ENCODE measurements at places on chromosomes 6 and 20.
A peak's percentile ranks its signal among the peaks of the same experiment; 100 is the strongest.

- DNase-seq: no peak
These were observed 411.7 kb upstream of the SOX4 start for GRCh38 chr6:21181866-21182265.

DNA sequence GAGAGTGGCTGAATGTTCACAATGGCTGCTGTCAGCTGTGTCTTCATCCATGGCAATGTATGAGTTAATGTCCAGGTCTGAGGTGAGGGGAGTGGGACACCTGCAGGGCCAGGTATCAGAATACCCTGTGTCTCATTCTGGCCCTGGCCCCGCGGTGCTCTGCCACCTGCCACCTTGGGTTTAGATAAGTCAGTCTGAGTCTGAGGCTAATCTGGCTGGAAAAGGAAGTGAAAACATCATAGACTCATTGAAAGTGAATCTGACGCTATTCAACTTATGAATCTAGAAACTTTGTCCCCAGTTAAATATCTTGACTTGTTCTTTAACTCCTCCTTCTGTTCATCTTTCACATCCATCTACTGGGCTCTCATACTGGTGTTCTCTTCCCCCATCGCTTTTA lies 267.1 kb upstream of the JAG1 start:
- peak; percentile 39 for DNase-seq

DNA sequence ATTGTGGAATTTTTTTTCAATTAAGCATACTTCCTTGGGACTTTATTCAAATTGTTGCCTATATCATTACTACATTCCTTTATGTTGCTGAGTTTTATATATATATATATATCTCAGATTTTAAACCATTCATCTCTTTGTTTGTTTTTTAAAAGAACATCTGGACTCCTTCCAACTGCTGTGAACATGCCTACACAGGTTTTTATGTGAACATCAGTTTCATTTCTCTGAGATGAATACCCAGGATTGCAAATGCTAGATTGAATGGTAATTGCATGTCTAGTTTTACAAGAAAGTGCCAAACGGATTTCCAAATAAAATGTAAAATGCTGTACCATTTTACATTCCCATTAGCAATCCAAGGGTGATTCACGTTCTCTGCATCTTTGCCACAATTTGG lies 1289.3 kb downstream of the HACE1 start:
- no peak for DNase-seq

GRCh38 chr20:63694584-63695423 lies 1.6 kb upstream of the TNFRSF6B start:
- DNase-seq: no peak

DNA sequence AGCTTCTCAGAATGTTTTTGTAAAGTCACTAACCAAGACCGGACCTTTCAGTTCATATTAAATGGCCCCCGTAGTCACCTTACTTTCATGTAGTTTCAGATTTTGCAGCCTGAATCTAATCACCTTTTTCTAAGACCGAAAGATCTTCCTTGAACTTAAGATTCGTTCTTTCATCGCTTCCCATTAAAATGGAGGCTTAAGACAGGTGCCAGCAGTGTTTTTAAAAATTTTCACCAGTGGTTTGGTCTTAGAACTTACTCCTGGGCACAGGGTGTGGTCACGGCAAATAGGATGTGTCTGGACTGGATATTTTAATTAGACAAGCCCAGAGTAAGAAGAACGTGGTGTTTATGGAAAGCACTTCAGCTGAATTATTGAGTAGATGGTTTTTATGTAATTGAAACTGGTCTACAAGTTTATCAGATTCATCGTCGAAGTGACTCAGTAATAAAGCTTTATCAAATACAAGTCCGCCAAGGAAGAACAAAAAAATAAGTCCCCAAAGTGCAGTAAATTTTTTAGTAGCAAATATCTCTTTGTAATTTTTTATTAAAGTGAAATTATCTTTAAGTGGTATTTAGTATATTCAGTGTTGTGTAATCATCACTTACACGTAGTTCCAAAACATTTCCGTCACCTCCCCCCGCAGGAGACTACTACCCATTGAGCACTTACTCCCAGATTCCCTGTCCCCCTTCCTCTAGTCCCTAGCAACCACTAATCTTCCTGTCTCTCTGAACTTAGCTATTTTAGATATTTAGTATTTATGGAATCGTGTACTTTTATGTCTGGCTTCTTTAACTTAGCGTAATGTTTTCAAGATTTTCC lies 868 bp downstream of the SRSF3 start:
- peak; percentile 37 for DNase-seq

DNA sequence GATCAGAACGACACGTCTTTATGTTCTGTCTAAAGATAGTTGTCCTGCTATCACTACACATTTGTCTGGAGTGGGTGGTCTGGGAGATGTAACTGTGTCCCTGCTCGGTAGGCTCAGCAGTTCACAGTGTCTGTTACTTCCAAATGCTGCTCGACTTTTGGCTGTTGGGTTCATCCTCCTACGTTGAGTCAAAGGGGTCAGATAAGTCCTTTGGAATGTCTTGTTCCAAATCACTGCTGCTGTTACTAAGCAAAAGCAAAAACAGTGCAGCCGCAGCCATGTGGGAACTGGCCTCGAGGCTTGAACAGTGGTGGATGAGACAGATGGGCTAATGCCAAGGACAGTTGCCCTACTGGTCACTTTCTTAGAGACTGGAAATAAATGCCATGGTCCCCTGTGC lies 272.2 kb upstream of the MAP3K7 start:
- no peak for DNase-seq

DNA sequence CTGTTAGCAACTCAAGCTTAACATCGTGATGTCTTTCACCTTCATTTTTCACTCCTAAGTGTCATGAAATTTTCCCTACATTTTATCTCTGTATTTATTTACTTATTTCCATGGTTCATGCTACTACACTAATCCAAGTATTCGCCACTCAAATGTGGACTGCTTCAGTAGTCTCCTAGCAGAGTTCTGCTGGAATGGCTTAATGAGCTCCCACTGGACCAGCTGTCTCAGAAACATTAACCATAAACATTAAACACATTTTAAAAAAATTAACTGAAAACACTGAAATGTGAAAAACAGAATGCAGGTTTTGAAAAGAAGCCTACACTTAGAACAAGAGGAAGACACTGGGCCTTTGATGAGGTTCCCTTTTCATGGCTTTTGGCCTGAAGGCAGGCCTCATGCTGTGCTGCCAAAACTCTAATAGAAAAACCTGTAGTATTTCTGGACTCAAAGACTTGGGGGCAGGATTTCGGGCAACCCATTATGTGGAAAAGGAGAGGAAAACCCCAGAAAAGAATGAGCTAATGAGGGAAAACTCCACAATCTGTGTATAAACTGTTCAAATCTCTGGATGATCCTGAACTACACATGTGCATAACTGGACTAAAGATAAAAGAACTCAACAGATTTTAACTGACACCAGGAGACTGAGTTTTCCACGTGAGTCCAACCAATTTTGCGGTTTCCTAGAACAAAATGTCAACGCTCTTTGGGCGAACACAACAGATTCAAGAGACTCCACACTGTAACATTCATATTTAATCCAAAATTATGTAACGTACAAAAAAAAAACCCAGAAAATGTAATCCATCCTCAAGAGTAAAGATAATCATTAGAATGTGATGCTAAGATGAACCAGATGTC lies 33.0 kb downstream of the SAMD3 start:
- DNase-seq: no peak

DNA sequence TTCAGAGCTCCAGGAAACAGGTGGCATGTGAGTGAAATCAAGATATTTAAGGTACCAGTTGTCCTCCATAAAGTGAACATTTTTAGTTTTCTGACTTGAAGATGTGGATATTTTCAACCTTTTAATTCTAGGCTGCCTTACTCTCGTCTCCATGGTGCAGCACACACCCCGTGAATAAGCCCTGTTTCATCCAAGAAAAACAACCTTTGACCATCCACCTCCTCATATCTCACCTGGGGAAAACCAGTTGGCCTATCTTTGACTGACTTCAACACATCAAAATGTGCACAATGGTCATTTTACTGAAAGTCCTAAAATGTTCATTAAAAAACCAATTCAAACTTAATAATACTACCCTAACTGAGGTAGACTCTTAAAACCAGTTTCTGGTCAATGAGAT lies 73.8 kb upstream of the CD2AP start:
- no peak for DNase-seq

DNA sequence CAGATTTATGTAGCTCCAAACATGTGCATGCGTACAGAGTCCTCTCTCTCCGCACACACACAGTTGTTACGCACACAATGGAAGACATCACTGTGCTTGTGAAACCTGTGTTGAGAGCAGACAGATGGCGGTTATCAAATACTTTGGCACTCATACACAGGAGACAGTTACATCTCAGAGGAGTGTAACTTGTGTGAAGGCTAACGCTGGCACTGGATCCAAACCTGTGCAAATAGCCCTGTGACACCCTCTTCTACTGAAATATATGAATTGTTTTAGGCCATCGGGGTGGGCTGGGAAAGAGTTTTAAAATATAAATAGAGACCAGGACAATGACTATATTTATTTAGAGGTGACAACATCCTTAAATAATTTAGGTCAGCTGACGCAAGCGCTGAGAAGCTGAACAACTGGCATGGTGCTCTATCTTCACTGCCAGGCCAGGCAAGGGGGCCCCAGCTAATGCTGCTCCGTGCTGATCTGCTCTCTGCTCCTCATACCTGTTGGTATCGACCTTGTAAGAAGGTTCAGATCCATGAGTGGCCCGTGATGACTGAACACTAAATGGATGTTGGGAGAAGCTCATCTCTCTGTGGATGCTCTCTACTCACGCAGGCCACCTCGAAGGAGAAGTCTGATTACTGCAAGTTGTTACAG lies 69.4 kb downstream of the FOXC1 start:
- no peak for DNase-seq

- DNase-seq: peak; percentile 21
These were observed 19.8 kb downstream of the DSE start for GRCh38 chr6:116390581-116390980.

- no peak for DNase-seq
These were observed 237.9 kb upstream of the SOX4 start for GRCh38 chr6:21355638-21356037.

- no peak for DNase-seq
These were observed 15.0 kb downstream of the JPH2 start for GRCh38 chr20:44171775-44172571.

GRCh38 chr6:43070028-43070632 lies 6.0 kb upstream of the PTK7 start:
- peak; percentile 46 for DNase-seq

- DNase-seq: no peak
These were observed 233.8 kb upstream of the TBX18 start for GRCh38 chr6:84998223-84998622.

- no peak for DNase-seq
These were observed 2.6 kb downstream of the ZNF165 start for GRCh38 chr6:28082939-28083338.

DNA sequence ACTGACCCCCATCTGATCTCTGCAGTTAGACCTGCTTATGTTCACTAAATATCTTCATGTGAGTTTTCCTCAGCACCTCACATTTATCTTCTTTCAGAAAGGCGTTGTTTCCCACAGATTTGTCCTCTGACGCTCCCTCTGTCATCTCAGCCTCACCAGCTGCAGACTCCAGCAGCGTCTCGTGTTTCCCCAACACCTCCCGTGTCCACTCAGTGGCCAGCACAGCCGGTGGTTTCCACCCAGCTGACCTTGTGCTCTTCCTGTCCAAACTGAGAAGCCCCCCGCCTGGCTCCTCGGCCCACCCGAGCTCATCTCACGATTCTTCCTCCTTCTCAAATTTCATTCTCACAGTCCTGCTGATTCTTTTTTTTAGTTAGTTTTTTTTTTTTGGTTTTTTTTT lies 12.5 kb downstream of the ERMARD start:
- DNase-seq: no peak

- no peak for DNase-seq
These were observed 66.8 kb upstream of the ARHGAP18 start for GRCh38 chr6:129776542-129777330.

GRCh38 chr6:117483004-117483644 lies 650 bp downstream of the DCBLD1 start:
- peak; percentile 62 for DNase-seq

- peak; percentile 10 for DNase-seq
These were observed 310.0 kb downstream of the ESR1 start for GRCh38 chr6:152117156-152118133.

DNA sequence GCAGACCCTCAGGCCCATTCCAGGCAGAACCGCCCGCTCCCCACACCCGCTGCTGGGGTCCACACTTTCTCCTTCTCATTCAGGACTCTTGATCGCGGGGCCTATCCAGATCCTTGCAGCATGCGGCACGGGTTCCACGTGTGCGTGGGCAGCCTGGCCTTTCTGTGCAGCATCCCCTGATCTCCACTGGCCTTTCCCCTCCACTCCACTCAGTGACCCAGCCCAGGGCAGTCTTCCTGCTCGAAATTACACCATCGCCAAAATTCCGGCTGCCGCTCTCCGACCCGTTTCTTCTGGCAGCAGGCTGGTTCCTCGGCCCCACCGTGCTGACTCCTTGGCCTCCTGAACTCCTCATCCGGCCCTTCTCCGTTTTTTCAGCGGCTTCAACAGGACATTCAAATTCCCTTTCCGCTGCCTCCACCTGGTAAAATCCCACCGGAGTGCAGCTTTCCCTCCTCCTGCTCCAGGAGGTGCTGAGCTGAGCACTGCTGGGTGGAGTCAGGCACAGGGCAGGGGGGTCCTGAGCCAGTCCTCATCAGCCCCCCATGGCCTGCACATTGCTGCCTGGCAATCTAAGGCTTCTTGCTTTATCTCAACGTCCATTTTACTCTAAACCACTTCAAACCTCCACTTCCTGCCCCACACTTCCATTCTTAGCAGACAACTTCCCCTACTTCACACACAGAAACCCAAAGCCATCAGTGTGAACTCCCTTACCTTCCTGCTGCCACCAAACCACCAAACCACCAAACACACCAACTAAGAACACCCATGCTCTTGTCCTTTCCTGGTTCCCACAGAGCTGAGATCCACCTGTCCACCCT lies 9.0 kb downstream of the SFT2D1 start:
- no peak for DNase-seq

GRCh38 chr20:3090565-3090964 lies 6.0 kb upstream of the AVP start:
- no peak for DNase-seq

All from RPMI8226 (cell line).